HEK293T (cell line): ENCODE measurements at places on chromosomes 7 and 10.

- no peak for DNase-seq
These were observed 162.9 kb downstream of the MGMT start for GRCh38 chr10:129629911-129630310.

- DNase-seq: no peak
These were observed 109.3 kb downstream of the AOAH start for GRCh38 chr7:36614959-36615358.

- no peak for DNase-seq
These were observed 1.7 kb upstream of the UPP1 start for GRCh38 chr7:48087349-48087748.

GRCh38 chr7:30286749-30287148, 2.4 kb downstream of the ZNRF2 start:
- DNase-seq: no peak

DNA sequence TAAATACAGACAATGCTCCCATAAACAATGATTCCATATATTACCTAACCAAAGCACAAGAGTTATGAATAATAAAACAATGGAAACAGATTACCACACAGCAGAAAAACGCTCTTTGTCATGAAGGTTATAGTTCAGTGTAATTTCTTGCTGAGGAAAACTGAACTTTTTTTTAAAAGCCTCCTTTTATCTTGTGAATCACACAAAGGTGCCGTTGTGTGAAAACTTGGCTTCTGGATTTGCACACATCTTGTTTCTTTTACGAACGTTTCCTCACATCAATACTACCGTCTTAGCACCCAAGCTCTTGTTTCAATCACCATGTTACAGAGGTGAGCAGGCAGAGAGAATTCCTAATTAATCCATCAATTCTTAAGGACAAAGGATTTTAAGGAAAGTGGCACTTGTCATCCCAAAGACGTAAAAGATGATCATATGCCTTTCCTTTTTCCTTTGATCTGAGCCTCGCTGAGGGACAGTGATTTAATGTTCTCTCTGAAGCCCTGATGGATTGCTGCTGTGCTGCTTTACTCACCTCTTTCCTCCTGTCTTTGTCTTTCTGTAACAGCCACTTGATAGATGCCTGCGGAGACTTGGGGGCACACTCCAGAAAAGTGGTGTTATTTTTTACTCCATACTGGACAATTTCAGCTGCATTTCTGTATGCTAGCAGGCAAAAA, 110.1 kb downstream of the CD36 start:
- DNase-seq: no peak

GRCh38 chr7:37007691-37008090, 283.4 kb upstream of the AOAH start:
- no peak for DNase-seq

DNA sequence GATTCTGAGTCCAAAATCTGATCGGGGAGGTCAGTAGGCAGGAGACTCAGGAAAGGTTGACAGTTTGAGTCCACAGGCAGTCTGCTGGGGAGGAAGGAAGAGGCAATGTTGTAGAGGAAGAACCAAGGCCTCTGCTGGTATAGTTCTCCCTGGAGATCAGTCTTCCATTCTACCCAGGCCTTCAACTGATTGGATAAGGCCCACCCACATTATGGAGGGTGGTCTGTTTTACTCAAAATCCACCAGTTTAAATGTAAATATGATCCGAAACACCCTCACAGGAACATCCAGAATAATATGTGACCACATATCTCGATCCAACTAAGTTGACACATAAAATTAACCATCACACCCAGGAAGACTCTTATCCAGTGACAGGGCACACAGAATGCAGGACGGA, 425.3 kb upstream of the ZMIZ1 start:
- DNase-seq: no peak

GRCh38 chr10:23694446-23694920, 255.6 kb downstream of the OTUD1 start:
- peak; percentile 16 for DNase-seq

DNA sequence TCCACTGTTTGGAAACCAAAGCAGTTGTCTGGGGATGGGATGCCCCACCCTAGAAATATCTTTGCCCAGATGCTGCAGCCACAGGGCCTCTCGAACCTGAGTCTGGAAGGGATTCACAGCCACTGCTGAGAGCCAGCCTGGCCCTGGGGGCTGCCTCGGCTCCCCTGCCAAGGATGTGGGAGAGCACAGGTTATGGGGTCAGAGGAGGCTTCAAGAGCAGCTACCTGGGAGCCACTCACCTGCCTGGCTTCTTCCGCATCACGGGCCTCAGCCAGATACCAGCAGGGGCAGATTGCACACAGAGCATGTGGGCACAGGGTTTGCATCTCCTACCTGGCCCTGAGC, 5.4 kb upstream of the PWWP2B start:
- DNase-seq: no peak

DNA sequence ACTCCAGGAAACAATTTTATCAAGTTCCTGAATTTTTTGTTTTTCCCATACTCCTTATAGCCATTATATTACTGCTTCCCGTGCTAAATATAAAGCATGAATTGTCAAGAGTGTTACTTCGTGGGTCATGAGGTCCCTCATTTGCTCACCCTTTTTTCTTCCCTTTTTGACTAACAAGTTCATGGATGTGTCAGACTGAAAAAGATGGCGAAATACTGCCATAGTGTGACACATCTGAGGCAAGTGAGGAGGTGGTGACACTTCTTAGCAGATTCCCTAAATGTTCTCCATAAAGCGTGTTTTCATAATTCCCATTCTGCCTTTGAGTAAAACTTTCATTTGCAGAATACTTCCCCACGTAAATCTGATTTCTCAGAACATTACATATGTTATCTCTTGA, 269.6 kb upstream of the FZD1 start:
- no peak for DNase-seq
